ENCODE measurements at places on chromosomes 3 and 15.

GRCh38 chr15:60975952-60976351 lies 253.2 kb downstream of the RORA start:
- no peak for DNase-seq

DNA sequence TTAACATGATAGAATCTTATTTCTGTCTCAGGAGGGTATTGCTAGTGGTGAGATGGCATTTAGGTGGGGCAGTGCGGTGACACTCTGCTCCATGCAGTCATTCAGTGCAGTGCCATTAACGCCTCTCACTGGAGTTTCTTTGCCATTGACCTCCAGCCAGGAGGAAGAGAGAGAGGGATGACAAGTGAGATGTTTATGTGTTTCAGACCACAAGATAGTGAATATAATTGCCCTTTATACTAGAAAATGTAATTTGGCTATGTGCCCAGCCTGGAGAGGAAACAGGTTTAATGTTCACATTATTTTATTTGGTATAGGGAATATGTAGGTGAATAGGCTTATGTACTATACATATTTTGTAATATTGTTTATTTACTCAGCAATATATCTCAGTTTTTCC lies 84.5 kb downstream of the ZIC1 start:
- DNase-seq, result no peak

DNA sequence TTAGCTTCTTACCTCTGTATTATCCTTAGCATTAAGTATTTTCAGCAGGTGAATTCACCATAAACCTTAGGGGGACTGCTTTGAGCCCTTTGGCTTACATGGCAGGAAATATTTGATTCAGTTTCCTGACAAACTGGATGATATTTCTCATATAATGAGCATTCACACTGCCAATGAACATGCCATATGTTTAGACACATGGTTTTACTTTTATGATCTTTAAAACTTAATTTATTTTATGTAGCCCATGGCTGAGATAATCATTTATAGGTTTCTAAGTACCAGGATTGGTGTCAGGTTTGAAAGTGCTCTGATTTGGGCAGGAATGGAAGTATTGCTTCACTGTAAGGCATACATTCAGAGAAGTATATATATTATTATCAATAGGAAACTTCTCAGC lies 319.1 kb downstream of the ZPLD1 start:
- no peak for DNase-seq

DNA sequence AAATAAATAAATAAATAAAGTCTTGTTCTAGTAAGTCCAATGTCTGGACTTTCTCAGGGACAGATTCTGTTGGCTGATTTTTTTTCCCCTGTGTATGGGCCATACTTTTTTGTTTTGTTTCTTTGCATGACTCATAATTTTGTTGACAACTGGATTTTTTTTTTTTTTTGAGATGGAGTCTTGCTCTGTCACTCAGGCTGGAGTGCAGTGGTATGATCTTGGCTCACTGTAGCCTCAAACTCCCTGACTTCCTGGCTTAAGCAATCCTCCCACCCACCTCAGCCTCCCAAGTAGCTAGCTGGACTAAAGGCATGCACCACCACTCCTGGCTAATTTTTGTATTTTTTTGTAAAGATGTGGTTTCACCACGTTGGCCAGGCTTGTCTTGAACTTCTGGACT lies 38.9 kb downstream of the TICRR start:
- DNase-seq, result no peak
